ENCODE measurements at places on chromosomes 1 and 21. TPM values are rescaled to one million over a fixed set of nuclear protein-coding genes. Genes with fewer than 3 reads are reported as not detected.

GRCh38 chr1:16042096-16042495 is 1.5 kb upstream of the CLCNKB start:
- no peak for DNase-seq
- H3K36me3 ChIP-seq: no peaks in the 10 kb centered on the region
- no peak overlapping the region for H3K27ac ChIP-seq
- no peak overlapping the region for H3K4me3 ChIP-seq

DNA sequence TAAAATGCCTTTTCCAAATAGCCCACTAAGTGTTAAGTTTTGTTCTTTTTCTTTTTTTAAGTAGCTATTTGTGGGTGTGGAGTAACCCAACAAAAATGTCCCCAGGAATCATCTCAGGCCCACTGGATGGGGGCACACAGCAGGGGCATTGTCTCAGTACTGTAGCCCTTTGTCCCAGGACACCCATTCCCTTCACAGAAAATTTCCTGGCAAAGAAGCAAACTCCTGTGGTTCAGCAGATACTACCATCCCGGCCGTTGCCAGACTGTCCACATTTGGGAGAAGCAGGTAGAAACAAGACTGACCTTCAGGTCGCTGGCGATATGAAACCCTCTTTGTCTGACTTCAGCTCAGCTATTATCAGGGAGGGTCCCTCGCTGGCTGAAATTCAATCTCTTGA is 23.7 kb upstream of the SRRM1 start:
- DNase-seq: peak; percentile 62
- no peak overlapping the region for H3K27ac ChIP-seq
- H3K27me3 ChIP-seq: 0 out of 2 replicates have a peak, but pooled peaks cover 3% of the 10 kb centered on the region
- no peaks in the 10 kb centered on the region for H3K4me1 ChIP-seq
- no peaks in the 10 kb centered on the region for H3K36me3 ChIP-seq

DNA sequence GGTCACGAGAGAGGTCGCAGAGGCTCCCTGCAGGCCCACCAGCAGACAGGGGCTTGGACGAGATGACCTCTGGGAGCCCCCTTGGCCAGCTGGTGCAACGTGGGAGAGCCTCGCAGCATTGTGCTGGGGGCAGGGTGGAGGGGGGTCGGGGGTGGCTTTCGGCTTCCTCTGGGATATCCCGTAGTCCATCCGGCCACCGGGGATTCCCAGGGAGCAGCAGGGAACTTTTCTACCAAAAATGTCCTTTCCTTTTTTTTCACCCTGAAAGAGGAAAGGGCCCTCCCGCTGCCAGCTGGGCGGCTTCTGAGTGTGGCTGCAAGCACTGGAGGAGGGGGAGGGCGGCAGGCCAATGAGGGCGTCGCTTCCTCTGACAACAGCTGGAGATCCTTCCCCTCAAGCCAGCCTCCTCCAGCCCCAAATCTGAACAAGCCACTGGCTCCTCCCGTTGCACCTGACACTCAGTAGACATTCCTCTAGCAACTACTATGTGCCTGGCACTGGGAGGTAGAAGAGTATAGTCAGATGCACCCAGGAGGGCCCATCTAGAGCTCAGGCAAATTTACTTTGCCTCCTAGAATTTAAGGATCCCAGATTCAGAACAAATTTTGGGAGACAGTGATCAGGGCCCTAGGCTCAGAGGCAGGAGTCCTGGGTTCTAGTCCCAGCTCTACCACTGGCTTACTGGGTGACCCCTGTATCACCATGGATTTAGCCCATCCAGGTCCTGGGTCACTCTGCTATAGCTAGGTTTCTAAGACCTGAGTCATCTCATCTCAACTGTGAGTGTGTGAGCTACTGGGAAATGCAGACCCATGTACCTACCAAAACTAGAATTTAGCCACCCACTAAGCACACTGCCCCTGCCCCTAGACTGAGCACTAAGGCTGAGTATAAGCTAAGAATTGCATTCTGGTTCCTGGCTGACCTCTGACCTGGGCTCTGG is 2.7 kb downstream of the MOB3C start:
- peak overlapping the region; percentile 29 for H3K4me3 ChIP-seq
- no peak overlapping the region for H3K27ac ChIP-seq
- no peaks in the 10 kb centered on the region for H3K36me3 ChIP-seq

- no peaks in the 10 kb centered on the region for H3K27me3 ChIP-seq
- no peak overlapping the region for H3K4me3 ChIP-seq
Observed at GRCh38 chr1:111833334-111833733, 77.6 kb downstream of the DDX20 start.

DNA sequence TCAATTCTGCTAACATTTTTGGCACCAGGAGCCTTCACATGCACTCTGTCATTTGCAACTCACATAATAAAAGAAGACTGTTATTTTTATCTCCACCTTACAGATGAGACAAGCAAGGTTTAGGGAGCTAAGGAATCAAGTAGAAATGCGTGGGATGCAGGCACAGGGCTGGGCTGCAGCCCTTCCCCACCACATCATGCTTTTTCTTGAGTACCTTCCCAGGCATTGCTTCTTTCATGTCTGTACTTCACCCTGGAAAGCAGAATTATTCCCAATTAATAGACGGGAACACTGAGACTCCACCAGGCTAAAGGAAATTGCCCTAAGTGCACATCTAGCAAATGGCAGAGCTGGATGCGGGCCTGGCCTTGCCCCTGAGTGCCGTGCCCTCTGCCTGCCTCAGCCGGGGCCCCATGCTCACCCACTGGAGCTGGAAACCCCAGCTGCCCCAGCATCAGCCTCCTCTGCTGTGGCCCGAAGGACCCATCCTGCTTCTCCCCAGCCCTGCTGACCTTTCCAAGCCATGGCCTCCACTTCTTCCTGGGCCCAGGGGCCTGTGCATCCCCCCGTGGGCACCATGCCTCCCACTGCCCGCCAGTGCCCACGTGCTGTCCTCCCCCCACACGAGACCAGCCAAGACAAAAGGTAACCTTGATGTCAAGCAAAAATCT is 257.5 kb downstream of the TOMM20 start:
- H3K27ac ChIP-seq: no peak overlapping the region

GRCh38 chr21:35611708-35612132 is 448.6 kb downstream of the SETD4 start:
- no peak overlapping the region for H3K4me3 ChIP-seq
- peak; percentile 54 for DNase-seq
- H3K27ac ChIP-seq: peak overlapping the region; percentile 37
- peaks cover 11% of the 10 kb centered on the region for H3K4me1 ChIP-seq

GRCh38 chr1:68291688-68292384 is 59.5 kb upstream of the WLS start:
- H3K27ac ChIP-seq: no peak overlapping the region
- H3K4me3 ChIP-seq: no peak overlapping the region
- H3K27me3 ChIP-seq: no peaks in the 10 kb centered on the region
- no peak for DNase-seq

DNA sequence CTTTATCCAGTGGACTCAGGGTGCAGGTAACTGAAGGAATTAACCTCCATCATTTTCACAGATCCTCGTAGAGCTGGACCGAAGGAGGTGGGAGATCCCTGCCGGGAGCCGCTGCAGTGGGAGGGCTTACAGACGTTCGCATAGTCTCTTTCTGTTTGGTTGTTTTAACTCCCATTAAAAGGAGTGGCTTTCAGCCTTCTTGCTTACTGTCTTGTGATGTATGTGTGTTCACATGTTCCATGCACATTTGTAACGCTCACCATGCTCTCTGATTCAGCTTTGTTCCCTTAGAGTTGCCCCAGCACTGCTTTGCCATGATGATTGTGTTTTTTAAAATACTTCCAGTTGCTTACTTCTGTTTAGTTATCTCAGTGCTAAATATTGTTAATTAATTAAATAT is 85.8 kb downstream of the ADARB1 start:
- no peak overlapping the region for H3K4me3 ChIP-seq
- no peak for DNase-seq
- H3K36me3 ChIP-seq: no peaks in the 10 kb centered on the region
- H3K4me1 ChIP-seq: peaks cover 27% of the 10 kb centered on the region
- H3K27me3 ChIP-seq: no peaks in the 10 kb centered on the region

- no peak for DNase-seq
- H3K4me3 ChIP-seq: no peak within 1 kb of the TSS
- no peaks in the 10 kb centered on the region for H3K36me3 ChIP-seq
- H3K27me3 ChIP-seq: no peaks in the 10 kb centered on the region
Observed at GRCh38 chr21:34363733-34364132, at the start of gene KCNE2. TSS of gene KCNE2 (plus strand) at chr21:34364006. CDS start at chr21:34370479, 6,473 bp downstream.

LIN28A gene
- not detected for total RNA-seq

ZNF593OS gene
- not detected for total RNA-seq

All from SJCRH30 (cell line).